ENCODE measurements at places on chromosomes 5 and 9. TPM values are rescaled to one million over a fixed set of nuclear protein-coding genes. Genes with fewer than 3 reads are reported as not detected.

The PCDHGA8 gene
- 0.48 TPM for polyA plus RNA-seq

The GPR151 gene
- not detected for polyA plus RNA-seq

The GPX8 gene
- polyA plus RNA-seq, result 70.4 TPM

The MFAP3 gene
- 28.9 TPM for polyA plus RNA-seq
